ENCODE measurements at places on chromosomes 6 and 20.

- no peak for DNase-seq
These were observed 657 bp upstream of the LTV1 start for GRCh38 chr6:143842461-143842901.

DNA sequence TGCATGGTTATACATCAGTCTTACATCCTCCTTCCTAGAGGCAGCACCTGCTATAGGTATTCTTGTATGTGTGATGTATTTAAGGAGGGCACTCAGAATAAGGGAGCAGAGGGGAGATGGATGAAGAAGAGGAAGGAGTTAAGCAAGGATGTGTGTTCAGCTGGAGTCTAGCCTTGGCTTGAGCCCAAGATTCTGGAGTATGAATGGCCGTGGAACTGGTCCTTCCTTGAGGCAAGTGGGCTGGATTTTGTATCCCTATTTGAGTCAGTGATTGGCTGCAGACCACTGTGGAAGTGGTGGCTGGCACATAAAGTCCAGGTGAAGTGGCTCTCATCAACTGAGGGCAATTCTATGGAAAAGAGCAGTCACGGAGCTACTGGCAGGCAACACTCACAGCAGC lies 112.0 kb upstream of the RNF24 start:
- DNase-seq: no peak

- no peak for DNase-seq
These were observed 180.9 kb downstream of the KIF16B start for GRCh38 chr20:16392346-16392745.

GRCh38 chr6:170116636-170117035 lies 174.2 kb downstream of the DLL1 start:
- DNase-seq: no peak

- no peak for DNase-seq
These were observed 137.7 kb upstream of the MAFB start for GRCh38 chr20:40826699-40827098.

- DNase-seq: no peak
These were observed 12.3 kb downstream of the NHLRC1 start for GRCh38 chr6:18110162-18110561.

GRCh38 chr6:113920663-113921267 lies 50.2 kb downstream of the HDAC2 start:
- DNase-seq: no peak

DNA sequence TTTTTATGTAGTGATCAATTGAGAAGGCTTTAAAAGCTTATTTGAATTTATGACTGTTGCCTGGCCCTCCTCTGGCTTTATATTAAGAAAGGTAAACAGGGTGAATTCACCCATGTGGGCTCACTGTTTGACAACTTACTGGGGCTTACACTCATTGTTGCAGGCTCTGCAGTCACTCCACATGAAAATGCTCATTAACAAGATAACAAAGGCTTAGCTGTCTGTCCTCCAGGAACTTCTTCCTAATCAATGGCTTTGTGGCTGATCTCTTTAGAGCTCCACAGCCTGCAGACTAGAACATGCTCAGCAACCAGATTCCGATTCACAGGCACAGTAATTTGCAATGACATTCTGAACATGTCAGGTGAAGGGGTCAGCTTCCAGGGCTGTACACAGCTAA lies 323.2 kb upstream of the MAN1A1 start:
- no peak for DNase-seq

GRCh38 chr20:31968291-31969126 lies 558 bp downstream of the XKR7 start:
- peak; percentile 80 for DNase-seq

GRCh38 chr6:144394210-144394609 lies 109.1 kb downstream of the UTRN start:
- no peak for DNase-seq

GRCh38 chr6:112286010-112286409 lies 31.6 kb upstream of the LAMA4 start:
- peak; percentile 55 for DNase-seq

GRCh38 chr20:5729348-5729747 lies 20.9 kb upstream of the SHLD1 start:
- DNase-seq: no peak

DNA sequence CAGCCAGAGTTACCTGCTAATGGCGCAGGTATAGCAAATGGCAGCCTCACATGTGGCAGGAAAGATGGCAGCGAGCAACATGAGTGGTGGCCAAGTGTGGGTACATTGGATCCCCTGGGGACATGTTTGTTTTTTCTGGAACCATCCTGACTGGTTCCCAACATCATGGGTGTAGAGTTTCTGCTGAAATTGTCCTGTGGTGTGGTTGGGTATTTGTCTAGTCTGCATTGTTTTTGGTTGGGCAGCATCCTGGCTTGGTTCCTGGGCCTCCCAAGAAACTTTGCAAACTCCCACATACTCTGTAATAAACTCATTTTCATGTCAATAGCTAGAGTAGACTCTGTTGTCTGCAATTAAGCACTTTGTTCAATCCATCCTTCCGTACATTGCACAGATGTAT lies 282.6 kb downstream of the CDC5L start:
- DNase-seq: no peak

DNA sequence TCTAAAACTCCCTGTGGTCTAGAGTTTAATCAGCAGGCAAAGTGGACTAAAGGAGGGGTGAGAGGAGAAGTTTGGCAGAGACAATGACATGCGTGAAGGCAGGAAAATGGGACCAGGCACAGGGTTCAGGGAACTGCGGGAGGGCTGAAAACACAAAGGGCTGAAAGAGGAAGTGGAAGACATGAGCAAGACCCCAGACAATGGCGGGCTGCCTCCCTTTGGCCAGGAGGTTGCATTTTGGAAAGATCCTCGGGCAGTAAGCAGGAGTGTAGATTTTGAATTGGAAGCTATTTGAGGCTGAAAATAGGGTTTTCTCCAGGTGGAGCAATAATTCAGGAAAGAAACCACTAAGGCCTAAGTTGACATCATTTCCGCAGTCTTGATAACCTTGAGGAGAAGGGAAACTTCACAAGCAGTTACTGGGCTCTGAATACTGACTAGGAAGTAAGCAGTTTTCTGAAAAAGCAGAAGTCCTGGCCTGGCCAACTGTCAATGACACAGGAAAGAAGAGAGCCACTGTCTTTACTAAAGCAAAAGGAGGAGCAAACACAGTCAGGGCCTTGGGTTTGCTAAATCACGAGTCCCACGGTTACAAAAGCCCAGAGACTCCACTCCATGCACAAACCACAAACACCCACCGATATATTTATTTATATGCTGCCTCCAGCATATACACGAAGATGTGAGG lies 3.4 kb downstream of the LY86 start:
- DNase-seq: no peak
